ENCODE measurements at places on chromosomes 12 and 14. TPM values are rescaled to one million over a fixed set of nuclear protein-coding genes. Genes with fewer than 3 reads are reported as not detected.

DNA sequence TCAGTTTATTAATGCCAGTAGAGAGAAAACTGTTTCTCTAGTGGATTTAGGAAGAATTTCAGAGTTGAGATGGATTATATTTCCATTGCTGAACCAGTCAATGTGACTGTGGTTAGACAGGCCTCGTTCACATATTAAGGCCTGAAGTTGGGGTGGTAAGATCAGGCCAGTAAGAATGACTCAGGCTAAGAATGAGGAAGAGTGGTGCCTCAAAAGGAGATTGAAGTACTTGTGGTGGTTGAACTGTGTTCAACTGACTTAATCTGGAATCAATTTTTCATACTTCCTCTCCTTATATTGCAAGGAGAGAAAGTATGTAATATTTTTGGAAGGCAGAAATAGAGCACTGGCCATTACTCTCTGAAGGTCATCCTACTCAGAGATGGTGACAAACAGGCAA lies 37.8 kb upstream of the ATF7IP start:
- DNase-seq: peak; percentile 20

- no peak for DNase-seq
Observed at GRCh38 chr14:25086821-25087396, 37.0 kb upstream of the STXBP6 start.

- DNase-seq: peak; percentile 66
Observed at GRCh38 chr12:39127401-39127800, 222.0 kb upstream of the CPNE8 start.

DNA sequence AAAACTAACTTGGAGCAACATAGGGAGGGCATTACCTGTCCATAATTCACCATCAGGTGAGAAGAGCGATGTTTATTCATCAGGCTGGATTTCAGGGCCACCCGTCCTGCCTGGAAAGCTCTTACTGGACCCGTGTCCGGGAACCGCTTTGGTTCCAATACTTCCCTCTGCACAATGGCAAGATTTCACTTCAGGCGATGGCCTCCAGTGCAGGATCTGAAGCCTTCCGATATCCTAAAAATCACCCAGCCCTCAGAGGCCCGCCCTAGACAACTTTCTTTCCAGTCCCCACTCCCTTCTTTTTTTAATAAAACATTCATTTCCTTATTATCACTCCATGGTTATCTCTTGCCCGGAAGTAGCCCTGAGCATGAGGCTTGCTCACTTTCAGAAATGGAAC lies 92.5 kb downstream of the BCL11B start:
- no peak for DNase-seq

DNA sequence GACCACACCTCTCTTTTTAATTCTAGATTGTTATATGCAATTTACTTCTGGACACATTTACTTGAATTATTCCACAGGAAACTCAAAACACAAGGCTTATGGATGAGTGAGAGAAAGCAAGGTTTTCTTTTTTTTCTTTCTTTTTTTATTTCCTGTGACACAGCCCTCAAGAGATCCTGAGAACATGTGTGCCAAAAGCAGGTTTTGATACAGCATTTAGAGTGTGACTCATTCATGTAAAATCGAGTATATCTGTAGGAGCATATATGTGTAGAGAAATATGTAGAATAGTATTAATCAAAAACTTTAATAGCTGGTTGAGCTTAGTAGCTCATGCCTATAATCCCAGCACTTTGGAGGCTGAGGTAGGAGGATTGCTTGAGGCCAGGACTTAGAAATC lies 4.4 kb upstream of the MAX start:
- no peak for DNase-seq

- DNase-seq: no peak
Observed at GRCh38 chr12:117470804-117471203, 109.4 kb upstream of the NOS1 start.

- DNase-seq: peak; percentile 78
Observed at GRCh38 chr14:60090864-60091519, 731 bp upstream of the PCNX4 start.

DNA sequence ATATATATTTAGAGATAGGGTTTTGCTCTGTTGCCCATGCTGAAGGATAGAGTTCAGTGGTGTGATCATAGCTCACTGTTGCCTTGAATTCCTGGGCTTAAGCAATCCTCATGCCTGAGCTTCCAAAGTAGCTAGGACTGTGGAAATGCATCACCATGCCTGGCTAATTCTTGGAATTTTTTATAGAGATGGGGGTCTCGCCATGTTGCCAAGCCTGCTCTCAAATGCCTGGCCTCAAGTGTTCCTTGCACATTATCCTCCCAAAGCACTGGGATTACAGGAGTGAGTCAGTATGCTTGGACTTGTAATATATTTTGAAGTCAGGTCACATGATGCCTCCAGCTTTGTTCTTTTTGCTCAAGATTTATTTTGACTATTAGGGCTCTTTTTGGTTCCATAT lies 178.0 kb downstream of the RPAP3 start:
- no peak for DNase-seq

DNA sequence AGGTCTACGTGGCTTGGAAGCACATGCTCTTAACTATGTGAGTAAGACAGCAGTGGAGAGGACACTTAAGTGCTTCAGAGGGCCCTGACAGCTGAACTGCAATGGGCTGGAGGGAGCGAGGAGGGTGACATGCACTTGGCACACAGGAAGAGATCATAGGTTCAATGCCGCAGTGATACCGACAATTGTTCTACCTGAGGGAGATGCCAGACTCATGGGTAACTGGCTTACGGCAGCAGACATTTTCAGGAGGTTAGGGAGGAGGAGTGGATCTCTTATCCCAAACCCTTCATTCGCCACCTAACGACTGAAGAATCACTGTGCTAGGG lies 68.4 kb downstream of the NTF3 start:
- no peak for DNase-seq

GRCh38 chr12:6336889-6337853 lies 4.7 kb downstream of the TNFRSF1A start:
- peak; percentile 37 for DNase-seq

VEZT gene
- total RNA-seq: 39.7 TPM

DNA sequence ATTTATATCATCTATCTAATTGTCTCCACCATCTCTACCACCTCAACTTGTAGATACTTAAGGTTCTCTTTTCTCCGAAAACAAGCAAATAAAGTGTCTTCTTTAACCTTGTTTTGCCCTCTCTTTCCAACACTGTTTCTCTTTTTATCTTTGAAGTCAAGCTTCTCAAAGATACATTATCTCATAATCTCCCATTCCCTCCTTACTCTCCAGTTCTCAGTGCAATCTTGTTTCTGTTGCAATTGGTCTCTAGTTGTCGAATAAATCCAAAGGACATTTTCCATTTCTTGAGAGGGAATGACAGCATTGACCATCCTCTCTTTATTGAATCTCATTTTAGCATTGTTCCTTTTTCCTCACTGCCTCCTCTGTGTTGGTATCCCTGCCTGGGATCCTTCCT lies 383.3 kb downstream of the SOX5 start:
- no peak for DNase-seq

DNA sequence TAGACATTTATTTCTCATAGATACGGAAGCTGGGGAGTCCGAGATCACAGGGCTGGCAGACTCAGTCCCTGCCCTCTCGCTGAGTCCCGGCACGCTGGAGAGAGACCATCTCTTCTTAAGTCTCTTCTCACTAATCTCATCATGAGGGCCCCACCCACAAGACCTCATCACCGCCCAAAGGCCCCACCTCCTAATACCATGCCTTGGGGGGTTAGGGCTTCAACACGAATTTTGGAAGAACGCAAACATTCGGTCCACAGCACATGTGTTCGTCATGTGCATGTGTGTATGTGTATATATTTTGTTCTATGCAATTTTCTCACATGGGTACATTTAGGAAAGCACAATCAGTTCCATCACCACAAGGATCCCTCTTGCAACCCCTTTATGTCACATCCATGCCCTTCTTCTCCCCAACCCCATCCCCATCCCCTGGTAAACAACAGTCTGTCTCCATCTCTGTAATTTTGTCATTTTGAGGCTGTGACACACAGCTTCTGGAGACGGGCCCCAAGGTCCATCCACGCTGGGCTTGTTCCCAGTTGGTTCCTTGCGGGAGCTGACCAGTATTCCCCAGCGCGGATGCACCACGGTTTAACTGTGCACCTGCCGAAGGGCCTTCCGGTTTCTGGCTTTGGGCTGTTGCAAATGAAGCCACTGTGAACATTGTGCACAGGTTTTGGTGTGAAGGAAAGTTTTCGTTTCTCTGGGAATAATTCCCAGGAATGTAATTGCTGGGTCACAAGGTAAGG lies 317.5 kb upstream of the DIO3 start:
- DNase-seq: no peak

DNA sequence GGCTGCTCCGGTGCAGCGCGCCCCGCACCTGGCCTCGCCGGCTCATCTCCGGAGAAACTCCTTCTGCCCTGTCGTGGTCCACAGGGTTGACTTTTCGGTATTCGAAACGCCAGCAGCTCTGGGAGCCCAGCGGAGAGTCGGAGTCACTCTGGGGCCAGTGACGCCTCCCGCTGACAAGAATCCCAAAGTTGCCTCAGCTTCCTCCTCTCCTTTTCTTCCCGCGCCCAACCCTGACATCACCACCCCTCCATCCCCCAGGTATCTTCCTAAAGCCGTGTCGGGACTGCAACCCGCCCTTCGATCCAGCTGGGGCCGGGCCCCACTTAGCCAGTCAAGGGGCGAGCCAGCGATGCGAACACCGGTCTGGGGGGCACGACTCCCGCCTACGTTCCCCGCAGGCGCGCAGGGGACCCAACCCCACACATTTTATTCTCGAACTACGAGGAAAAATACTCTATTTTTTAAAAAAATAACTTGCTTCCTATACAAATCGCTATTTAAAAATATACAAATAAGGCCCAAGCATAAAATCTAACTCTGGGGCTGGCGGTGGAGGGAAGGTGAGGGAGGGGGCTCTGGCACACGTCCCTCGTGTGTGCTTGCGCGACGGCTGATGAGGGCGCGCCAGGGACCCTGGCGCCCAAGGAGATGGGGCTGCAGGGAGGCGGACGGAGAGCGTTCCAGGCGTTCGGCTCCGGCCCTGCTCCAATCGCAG lies 2.1 kb downstream of the NKX2-8 start:
- DNase-seq: no peak

DNA sequence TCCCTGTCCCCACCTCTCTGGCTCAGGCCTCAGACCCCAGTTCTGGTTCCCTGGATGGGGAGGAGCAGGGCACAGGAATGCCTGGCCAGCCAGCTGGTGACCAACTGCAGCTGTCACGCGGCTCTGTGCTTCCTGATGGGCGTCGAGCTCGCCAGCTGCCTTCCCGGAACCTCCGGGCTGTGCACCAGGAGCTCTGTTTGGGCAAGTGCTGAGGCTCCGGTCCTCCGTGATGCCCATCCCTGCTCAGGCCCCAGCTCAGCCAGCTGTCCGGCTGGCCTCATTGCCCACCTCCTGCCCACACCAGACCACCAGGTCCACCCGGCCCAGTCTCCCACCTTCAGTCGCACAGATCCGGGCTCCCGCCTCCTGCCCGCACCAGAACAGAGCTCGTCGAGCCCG lies 4.8 kb downstream of the IFFO1 start:
- peak; percentile 58 for DNase-seq

- no peak for DNase-seq
Observed at GRCh38 chr12:19688532-19688931, 249.2 kb downstream of the AEBP2 start.

DNA sequence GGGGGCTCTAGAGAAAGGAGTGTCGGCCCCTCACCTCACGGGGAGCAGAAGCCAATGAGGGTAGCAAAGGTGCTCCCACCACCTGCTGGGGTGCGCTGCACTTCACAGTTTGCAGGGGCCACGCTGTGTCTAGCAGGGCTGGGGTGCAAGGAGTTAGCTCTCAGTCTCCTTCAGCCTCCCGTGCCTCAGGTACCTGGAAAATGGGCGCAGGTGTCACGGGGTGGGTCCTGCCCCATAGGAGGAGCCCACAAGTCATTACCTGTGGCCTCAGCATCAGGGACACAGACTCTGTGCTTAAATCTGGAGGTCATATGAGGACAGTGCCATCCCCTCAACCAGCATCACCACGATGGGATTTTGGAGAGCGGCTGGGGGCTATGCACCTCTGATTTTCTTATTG lies 326.7 kb downstream of the ADGRD1 start:
- DNase-seq: no peak

DNA sequence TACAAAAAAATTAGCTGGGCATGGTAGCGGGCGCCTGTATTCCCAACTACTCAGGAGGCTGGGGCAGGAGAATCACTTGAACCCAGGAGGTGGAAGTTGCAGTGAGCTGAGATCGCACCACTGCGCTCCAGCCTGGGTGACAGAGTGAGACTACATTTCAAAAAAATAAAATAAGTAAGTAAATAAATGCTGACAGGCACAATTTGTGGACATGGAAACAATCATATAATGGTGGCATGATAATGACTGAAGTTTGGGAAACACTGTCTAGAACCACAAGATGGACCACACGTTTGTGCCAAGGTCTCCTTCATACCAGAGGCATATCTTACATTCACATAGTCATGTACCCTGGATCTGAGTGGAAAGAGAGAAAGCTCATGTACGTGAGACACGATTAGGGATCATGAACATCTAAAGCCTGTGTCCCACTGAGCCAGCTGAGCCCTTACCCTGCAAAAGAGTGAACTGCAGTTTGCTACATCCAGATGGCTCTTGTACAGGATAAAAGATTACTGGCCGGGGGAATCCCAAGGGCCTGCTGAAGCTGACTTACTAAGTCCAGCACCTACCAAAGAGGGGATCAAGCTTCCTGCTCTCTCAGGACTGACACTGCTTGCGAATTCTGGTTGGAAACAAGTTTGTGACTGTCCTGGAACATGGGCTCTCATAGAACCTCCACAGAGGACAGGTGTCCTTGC lies 62.9 kb downstream of the TRAFD1 start:
- no peak for DNase-seq

GRCh38 chr12:27185234-27186021 lies 58.7 kb upstream of the STK38L start:
- peak; percentile 54 for DNase-seq

GRCh38 chr12:27336282-27336653 lies 3.6 kb downstream of the BMAL2 start:
- no peak for DNase-seq

GRCh38 chr14:44979273-44979672 lies 17.3 kb downstream of the TOGARAM1 start:
- no peak for DNase-seq

DNA sequence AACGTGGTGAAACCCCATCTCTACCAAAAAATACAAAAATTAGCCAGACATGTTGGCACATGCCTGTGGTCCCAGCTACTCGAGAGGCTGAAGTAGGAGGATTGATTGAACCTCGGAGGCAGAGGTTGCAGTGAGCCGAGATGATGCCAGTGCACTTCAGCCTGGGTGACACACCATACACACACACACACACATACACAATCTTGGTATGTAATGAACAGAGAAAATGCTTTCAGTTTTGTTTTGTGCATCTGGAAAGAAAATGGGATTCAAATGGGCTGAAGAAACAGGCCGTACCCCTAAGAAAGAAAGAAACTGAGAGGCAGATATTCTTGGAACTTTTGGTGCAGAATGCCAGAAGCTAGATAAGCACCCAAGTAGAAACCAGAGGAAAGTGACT lies 107.2 kb downstream of the PDE3A start:
- no peak for DNase-seq

All from RPMI7951 (cell line).